Activated CD4-positive, alpha-beta T cell treated with anti-CD3 and anti-CD28 coated beads for 24 hours (primary cell): ENCODE measurements at places on chromosomes 1 and 21.
A peak's percentile ranks its signal among the peaks of the same experiment; 100 is the strongest.

- DNase-seq = no peak
Observed at GRCh38 chr1:202086579-202087350, 36.0 kb upstream of the GPR37L1 start.

DNA sequence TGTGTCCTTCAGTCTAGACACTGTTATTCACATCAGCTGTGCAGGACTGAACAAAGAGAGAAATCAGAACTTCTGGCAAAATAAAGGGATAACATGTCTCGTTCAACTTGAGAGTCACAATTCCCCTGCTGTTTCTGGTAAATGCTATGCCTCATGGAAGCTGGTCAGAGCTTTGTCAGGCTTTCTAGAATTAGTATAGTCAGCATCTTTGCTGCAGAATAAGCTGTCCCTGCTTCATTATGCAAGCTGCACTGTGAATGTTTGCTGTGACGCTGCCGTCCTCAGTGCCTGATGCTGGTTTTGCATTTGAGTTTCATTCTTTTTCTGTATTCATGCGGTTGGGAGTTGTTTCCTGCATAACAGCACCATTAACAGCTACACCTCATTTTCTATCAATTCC is 96.4 kb upstream of the KCNJ6 start:
- no peak for DNase-seq

- DNase-seq = no peak
Observed at GRCh38 chr1:30274173-30274970, 449.0 kb downstream of the MATN1 start.

- DNase-seq = no peak
Observed at GRCh38 chr1:111571987-111572386, 47.6 kb upstream of the RAP1A start.

DNA sequence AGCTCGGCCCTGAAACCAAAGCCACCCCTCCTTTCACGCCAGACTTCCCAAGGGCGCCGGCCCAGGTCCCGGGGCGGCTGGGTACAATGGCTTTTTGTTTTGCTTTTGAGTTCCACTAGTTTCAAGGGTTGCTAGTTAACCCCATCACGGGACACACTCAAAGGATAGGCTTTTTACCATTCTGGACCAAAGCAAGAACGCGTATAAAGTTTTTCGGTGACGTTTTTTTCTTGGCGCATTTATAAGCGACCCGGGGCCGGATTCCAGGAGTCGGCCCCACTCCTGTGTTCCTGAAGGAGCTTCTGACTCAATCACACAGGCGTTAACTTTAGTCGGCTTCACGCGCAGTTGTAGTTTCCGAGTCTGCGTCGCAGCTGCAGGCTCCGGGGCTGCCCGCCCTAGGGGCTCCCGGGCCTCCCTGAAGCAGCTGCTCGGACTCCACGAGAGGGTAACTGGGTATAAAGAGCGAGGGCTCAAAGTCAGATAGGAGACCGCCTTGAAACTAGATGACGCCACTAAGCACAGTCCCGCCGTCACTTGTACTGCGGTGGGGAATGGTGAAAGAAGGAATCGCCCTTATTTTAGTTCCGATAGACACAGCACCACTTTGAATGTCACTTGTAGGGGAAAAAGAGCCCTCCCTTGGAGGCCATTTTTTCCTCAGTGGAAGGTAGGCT is 707 bp upstream of the KLHL21 start:
- no peak for DNase-seq

- no peak for DNase-seq
Observed at GRCh38 chr1:173768827-173769226, 54.0 kb downstream of the KLHL20 start.

DNA sequence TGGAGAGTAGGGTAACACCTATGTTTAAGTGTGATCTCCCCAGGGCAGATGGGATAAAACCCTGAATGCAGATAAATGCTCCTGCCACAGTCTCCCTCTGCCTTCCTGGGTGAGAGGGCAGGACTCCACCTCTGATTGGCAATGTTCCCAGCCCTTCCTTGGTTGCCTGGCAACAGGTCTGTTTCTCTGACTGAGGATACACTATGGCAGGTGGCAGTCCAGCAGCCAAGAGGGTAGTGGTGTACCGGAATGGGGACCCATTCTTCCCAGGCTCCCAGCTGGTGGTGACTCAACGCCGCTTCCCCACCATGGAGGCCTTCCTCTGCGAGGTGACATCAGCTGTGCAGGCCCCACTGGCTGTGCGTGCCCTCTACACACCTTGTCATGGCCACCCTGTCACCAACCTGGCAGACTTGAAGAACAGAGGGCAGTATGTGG is at the start of gene DCDC2B:
Gene DCDC2B (plus strand): TSS at position 199 of the 438 bp plus-strand sequence. CDS start 5 bp downstream, at position 204.
- DNase-seq = no peak

DNA sequence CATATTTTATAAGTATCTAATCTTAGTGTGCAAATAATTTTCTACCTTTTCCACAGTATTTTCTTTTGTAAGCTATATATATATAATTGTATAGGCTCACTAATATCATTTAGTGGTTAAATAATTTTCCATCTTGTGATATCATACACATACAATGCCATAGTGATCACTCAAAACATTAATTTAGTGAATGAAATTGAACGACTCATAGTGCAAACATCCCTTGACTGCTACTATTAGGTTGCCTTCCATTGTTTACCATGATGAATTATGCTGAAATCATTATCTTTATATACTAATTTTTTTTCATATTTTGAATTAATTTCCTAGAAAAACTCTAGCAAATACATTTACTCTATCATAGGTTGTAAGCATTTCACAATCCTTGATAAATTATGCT is 127.1 kb downstream of the PCNX2 start:
- no peak for DNase-seq

GRCh38 chr1:117076648-117077047 is 16.5 kb downstream of the TTF2 start:
- no peak for DNase-seq

DNA sequence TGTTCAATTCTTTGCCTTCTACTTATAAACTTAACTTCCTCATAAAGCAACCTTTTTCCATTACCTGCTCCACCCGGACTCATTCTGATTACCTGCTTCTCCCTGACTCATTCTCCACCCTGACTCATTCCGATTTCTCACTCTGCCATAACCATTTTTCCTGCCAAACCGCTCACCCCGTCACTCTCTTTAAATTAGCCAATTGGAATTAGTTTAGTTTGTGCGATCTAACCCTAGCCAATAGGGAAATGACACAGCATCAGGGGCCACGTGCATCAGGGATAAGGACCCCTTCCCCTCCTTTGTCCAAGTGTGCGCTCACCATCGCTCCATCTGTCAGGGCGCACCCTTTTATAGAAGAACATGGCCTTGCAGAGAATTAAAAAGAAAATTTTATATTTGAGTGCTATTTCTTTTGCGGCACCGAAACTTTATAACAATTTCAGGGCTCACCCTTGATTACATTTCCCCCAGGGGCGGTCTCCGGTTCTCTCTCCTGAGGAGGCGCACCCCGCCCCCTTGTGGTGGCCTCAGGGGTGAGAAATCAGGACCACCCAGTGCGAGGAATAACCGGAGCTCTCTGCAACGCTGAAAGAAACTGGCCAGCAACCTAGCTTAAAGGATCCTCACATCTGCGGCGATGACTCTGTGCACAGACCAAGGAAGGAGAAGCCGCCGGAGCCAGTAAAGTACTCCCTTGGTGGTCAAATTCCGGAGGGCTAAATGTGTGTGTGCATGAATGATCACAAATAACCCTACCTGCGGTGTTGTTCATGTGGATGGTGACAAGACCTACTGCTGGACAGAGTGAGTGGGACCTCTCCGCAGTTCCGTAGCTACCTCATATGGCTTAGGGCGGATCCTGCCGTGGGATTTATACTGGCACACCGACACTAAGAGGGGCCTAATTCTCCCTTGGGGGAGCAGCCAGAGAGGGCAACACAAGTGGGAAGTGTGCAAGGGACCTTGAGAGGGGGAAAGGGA is 30.3 kb upstream of the CBR3 start:
- peak; percentile 33 for DNase-seq
